Natural killer cell treated with Interleukin-12 subunit alpha and Interleukin-12 subunit beta and Interleukin-15 and Interleukin-18, amount 100 ng/mL, for 72 hours (primary cell): ENCODE measurements at places on chromosomes 2 and 18. TPM values are rescaled to one million over a fixed set of nuclear protein-coding genes. Genes with fewer than 3 reads are reported as not detected.

- no peaks in the 10 kb centered on the region for H3K36me3 ChIP-seq
- H3K27ac ChIP-seq: peak overlapping the region; percentile 8
- no peak overlapping the region for H3K4me3 ChIP-seq
- no peak for DNase-seq
- no peaks in the 10 kb centered on the region for H3K27me3 ChIP-seq
Measured at GRCh38 chr2:68196120-68196716, 38.5 kb downstream of the PNO1 start.

The KRTCAP3 gene
- 6.1 TPM for total RNA-seq

GRCh38 chr2:120239488-120240287 lies 13.0 kb upstream of the RALB start:
- no peaks in the 10 kb centered on the region for H3K27me3 ChIP-seq
- no peak for DNase-seq
- no peaks in the 10 kb centered on the region for H3K36me3 ChIP-seq
- peak overlapping the region; percentile 6 for H3K27ac ChIP-seq
- H3K4me1 ChIP-seq: peaks cover 4% of the 10 kb centered on the region
- no peak overlapping the region for H3K4me3 ChIP-seq

DNA sequence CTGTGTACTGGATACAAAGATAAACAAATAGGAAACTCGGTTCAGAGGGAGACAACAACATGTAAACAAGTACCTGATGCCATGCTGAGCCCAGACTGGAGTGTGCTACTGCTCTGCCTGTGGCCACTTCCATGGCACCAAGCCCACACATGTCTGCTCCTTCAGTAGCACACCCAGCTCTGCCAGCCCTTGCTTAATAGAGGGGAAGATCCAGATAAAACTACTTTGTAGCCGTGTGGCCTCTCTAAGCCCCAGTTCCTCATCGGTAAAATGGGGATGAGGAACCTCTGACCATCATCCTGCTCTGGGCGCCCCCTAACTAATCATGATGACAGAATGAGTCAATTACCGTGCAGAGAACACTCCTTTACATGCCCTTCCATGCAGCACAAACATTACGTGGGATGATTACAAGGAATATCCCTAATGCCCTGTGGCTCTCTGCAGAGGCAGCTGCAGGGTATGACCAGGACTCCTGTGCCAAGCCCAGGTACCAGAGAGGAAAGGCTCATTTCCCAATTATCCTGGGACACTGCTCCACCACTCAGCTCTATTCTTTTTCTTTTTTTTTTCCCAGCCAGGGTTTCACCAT lies 34.9 kb downstream of the DNMT3A start:
- H3K27me3 ChIP-seq: peaks cover 9% of the 10 kb centered on the region
- peaks cover 54% of the 10 kb centered on the region for H3K4me1 ChIP-seq
- peaks cover 2% of the 10 kb centered on the region for H3K36me3 ChIP-seq
- DNase-seq: no peak
- H3K4me3 ChIP-seq: no peak overlapping the region

The TRAPPC8 gene
- total RNA-seq: 50.3 TPM

GRCh38 chr2:72494392-72494791 lies 331.4 kb downstream of the EXOC6B start:
- no peak overlapping the region for H3K4me3 ChIP-seq
- no peak overlapping the region for H3K27ac ChIP-seq
- DNase-seq: no peak
- H3K4me1 ChIP-seq: no peaks in the 10 kb centered on the region
- H3K27me3 ChIP-seq: no peaks in the 10 kb centered on the region

GRCh38 chr18:75405351-75405750 lies 22.2 kb downstream of the SMIM21 start:
- H3K27me3 ChIP-seq: peaks cover 36% of the 10 kb centered on the region
- H3K36me3 ChIP-seq: no peaks in the 10 kb centered on the region
- no peak overlapping the region for H3K4me3 ChIP-seq

The TACR1 gene
- total RNA-seq: not detected

- no peaks in the 10 kb centered on the region for H3K36me3 ChIP-seq
- DNase-seq: no peak
- no peak overlapping the region for H3K27ac ChIP-seq
Measured at GRCh38 chr2:175597286-175597685, 404.8 kb downstream of the LNPK start.

The EFHD1 gene
- 0.24 TPM for total RNA-seq

GRCh38 chr2:7748717-7749415 lies 831.7 kb downstream of the RNF144A start:
- H3K36me3 ChIP-seq: peaks cover 46% of the 10 kb centered on the region
- peak overlapping the region; percentile 71 for H3K4me3 ChIP-seq
- DNase-seq: peak; percentile 80
- H3K27ac ChIP-seq: peak overlapping the region; percentile 87
- H3K27me3 ChIP-seq: no peaks in the 10 kb centered on the region

The NTSR2 gene
- not detected for total RNA-seq

The MC5R gene
- total RNA-seq: not detected

DNA sequence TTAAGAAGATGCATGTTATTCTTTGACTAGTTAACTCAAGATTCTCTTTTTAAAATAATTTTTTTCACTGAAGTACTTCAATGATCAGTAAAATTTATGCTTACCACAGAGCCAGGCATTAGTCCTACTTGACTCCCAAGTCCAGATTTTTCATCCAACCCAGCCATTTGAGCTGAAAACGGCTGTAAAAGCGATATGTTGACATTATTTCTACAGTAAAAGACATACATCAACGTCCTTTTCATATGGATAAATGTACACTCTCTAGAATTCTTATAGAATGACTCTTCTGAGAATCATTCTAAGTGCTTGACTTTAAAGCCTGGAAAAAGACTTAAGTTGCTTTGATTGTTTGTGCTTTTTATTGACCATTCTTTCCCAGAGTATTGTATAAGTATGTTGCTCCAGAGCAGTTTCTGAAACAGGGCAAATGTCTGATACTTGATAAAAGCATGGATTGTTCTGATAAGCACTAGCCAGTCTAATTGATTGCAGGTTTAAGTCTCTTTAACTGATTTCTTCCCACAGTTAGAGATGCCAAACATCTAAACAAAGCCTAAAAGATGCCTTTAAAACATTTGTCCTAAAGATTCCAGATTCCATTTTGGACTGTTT lies 90.9 kb downstream of the COL5A2 start:
- H3K4me1 ChIP-seq: no peaks in the 10 kb centered on the region
- no peak overlapping the region for H3K27ac ChIP-seq
- no peaks in the 10 kb centered on the region for H3K36me3 ChIP-seq

The DSG2 gene
- 0.14 TPM for total RNA-seq

DNA sequence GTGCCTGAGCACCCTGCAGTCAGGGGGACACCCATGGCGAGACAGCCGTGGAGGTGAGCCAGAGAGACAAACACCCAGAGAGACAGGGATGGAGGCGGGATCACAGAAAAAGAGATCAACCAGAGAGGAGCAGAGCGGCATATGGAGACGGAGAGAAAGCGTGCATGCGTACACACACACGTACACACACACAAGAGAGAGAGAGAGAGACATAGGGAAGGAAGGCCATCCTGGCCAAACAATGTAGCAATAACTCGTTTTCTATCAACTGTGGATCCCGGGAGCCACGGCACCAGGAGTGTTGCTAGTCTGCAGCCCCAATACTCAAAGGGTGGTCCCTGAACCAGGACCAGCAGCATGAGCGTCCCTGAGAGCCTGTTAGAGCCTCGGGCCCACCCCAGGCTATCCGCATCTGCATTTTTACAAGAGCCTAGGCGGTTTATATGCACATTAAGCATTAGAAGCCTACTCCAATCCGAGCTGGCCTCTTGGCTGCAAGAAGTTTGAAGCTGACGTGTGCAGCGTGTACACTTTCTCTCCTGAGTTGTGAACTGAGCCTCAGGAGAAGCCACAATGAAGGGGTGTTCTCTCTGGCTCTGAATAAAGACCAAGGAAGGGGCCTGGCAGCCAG lies 50.1 kb upstream of the MYCN start:
- no peaks in the 10 kb centered on the region for H3K27me3 ChIP-seq
- H3K4me1 ChIP-seq: no peaks in the 10 kb centered on the region
- no peak overlapping the region for H3K4me3 ChIP-seq
- no peaks in the 10 kb centered on the region for H3K36me3 ChIP-seq
- H3K27ac ChIP-seq: no peak overlapping the region

- H3K27ac ChIP-seq: no peak overlapping the region
- no peaks in the 10 kb centered on the region for H3K36me3 ChIP-seq
- peaks cover 14% of the 10 kb centered on the region for H3K27me3 ChIP-seq
- peaks cover 6% of the 10 kb centered on the region for H3K4me1 ChIP-seq
- H3K4me3 ChIP-seq: no peak overlapping the region
Measured at GRCh38 chr2:98808546-98808945, 77.6 kb upstream of the MGAT4A start.

DNA sequence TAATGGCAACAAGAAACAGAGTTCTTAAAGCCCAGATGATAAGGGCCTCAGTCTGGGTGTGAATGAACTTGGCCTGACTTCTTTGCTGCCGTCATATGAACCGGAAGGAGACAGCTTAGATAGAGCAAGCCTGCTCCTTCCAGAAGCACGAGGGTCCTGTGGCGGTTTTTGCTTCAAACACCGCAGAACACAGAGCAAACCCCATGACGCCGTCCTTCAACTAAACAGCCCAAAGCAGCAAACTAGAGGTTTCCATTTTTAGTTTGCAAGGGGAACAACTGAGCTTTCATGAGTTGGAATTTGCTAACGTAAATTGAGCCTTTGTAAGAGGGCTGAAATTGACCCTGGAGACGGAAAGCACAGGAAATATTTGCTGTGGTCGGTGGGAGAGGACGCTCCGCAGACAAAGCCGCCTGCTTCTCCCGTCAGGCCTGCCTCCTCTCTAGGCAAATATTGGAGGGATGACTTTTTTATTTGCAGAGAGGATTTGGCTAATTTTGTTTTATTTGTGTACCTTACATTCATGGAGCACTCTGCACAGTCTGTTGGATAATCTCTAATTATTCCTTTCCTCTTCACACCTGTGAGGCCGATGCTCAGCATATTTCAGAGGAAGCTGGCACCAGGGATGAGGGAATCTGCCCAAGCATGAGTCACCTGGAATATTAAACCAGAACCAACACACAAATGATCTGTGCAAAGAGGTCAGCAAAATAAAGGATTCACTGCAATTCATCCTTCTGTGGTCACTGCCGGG lies 134.0 kb upstream of the NCK2 start:
- H3K27ac ChIP-seq: no peak overlapping the region
- H3K27me3 ChIP-seq: no peaks in the 10 kb centered on the region
- DNase-seq: no peak
- H3K36me3 ChIP-seq: no peaks in the 10 kb centered on the region

The TPO gene
- total RNA-seq: not detected

DNA sequence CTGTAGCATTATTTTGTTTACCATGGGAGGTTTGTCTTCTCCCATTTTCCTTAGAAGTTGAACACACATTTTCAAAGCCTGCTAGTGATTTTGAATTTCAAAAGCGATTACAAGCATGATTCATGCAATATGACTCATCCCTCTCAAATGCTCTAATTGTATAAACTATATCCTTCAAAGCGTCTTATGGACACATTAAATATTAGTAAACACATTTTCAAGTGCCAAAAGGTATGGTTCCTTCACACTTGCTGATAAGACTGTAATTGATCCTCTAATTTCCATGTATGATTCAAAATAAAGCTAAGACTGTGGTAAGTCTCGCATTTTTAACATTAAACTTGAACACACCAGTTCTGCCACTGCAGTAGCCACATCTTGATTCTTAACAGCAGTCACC lies 512.9 kb downstream of the LRRTM4 start:
- H3K4me1 ChIP-seq: no peaks in the 10 kb centered on the region
- no peaks in the 10 kb centered on the region for H3K27me3 ChIP-seq
- H3K27ac ChIP-seq: no peak overlapping the region
- no peak overlapping the region for H3K4me3 ChIP-seq
- DNase-seq: no peak

DNA sequence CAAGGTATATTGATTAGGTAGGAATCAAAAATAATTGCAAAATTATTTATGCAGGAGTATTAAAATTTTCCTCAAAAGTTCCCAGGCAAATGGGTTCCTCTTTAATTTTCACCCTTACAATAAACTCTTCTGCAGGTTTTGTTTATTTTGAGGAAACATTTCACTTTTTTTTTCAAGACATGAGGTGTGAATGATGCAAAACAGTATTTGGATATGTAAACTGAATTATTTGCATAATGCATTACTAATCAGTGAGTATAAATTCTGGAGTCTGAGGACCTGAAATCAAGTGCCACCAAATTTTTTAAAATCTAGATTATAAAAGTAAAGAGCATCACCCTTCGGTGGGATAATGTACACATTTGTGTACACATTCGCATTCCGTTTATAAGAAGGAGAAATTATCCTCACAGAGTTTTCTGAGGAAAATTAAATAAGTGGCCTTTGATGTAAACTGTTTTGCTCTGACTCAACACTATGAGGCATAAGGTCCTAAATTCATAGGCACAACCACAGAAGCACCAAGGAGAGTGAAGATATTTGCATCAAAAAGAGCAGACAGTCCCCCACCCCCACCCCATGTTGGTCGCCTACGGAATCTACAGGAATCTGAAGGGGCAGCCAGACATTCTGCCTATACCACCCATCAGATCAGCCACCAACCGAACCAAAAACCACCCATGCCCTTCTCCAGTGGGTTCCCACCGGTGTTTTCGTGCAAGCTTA lies 33.1 kb downstream of the BCL11A start:
- no peak for DNase-seq
- H3K27me3 ChIP-seq: peaks cover 28% of the 10 kb centered on the region
- H3K36me3 ChIP-seq: no peaks in the 10 kb centered on the region
- H3K4me1 ChIP-seq: peaks cover 2% of the 10 kb centered on the region
- no peak overlapping the region for H3K27ac ChIP-seq
- H3K4me3 ChIP-seq: no peak overlapping the region

DNA sequence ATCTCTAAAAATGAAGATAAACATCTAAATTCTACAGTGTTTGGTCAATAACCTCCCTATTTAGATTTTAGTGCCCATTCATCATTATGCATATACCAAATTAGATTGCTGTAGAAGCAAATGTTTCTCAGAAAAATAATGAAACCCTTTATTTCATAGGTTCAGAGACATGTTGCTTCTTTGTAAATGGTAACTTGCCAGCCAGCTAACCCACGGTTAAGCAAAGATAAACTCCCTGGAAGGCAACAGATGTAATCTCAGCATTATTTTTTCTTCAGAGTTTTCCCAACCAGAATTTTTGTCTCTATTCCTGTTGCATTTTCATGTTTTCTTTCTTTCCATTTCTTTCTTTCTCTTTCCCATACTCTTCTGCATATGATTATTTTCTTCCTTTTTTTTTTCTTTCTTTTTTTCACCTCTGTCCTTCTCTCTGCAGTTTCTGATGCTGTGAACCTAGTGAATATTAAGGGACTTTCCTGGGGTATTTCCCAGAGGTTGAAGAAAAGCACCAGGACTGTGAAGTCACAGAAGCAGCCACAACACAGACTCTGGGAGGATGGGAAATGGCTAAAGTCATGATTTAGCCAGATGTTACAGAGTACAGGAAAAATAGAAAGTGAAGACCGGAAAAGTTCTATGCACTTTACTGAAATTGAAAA lies 50.0 kb upstream of the DSG1 start:
- no peak overlapping the region for H3K27ac ChIP-seq
- H3K4me1 ChIP-seq: no peaks in the 10 kb centered on the region
- H3K4me3 ChIP-seq: no peak overlapping the region
- no peaks in the 10 kb centered on the region for H3K27me3 ChIP-seq

- no peak for DNase-seq
- H3K4me3 ChIP-seq: no peak overlapping the region
Measured at GRCh38 chr18:7624697-7625096, 57.6 kb downstream of the PTPRM start.

GRCh38 chr2:28334527-28334894 lies 58.1 kb upstream of the FOSL2 start:
- peaks cover 23% of the 10 kb centered on the region for H3K4me1 ChIP-seq
- no peak overlapping the region for H3K27ac ChIP-seq
- no peak overlapping the region for H3K4me3 ChIP-seq
- no peaks in the 10 kb centered on the region for H3K27me3 ChIP-seq

GRCh38 chr2:136801661-136802060 lies 36.3 kb downstream of the THSD7B start:
- H3K27me3 ChIP-seq: no peaks in the 10 kb centered on the region
- H3K27ac ChIP-seq: no peak overlapping the region
- no peaks in the 10 kb centered on the region for H3K4me1 ChIP-seq
